ENCODE measurements at places on chromosomes 2 and 18.

- no peak overlapping the region for H3K27ac ChIP-seq
- H3K4me3 ChIP-seq: no peak overlapping the region
- H3K4me1 ChIP-seq: no peaks in the 10 kb centered on the region
- H3K27me3 ChIP-seq: peaks cover 12% of the 10 kb centered on the region
- H3K36me3 ChIP-seq: no peaks in the 10 kb centered on the region
Measured at GRCh38 chr2:112947374-112947773, 30.4 kb upstream of the IL36G start.

- H3K27me3 ChIP-seq: no peaks in the 10 kb centered on the region
- DNase-seq: no peak
- H3K36me3 ChIP-seq: no peaks in the 10 kb centered on the region
- H3K27ac ChIP-seq: no peak overlapping the region
Measured at GRCh38 chr2:85344356-85344954, 9.9 kb downstream of the RETSAT start.

DNA sequence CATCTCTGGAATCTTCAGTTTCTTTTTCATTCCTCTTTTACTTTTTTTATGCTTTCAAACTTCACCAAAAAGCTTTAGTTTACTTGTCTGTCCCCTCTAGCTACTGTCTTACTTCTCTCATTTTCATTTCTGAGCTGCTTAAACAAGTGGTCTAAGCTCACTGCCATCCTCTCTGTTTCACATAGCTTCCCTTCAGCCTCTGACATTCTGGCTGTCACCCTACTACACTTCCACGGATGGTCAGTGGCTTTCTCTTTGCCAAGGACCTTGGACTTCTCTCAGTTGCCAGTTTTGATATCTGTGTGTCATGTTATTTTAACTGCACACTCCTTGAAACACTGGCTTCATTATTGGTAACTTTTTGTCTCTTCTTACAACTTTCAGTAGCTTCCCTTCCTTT, 176.1 kb downstream of the IKZF2 start:
- no peaks in the 10 kb centered on the region for H3K36me3 ChIP-seq
- peaks cover 15% of the 10 kb centered on the region for H3K4me1 ChIP-seq
- no peak for DNase-seq

- H3K27ac ChIP-seq: no peak overlapping the region
- H3K27me3 ChIP-seq: no peaks in the 10 kb centered on the region
- H3K4me1 ChIP-seq: peaks cover 10% of the 10 kb centered on the region
- no peak for DNase-seq
Measured at GRCh38 chr2:132381376-132381775, 35.2 kb upstream of the GPR39 start.

GRCh38 chr18:55343396-55344073, 244.5 kb downstream of the TCF4 start:
- peaks cover 20% of the 10 kb centered on the region for H3K36me3 ChIP-seq
- no peaks in the 10 kb centered on the region for H3K27me3 ChIP-seq
- no peak for DNase-seq

- peak overlapping the region; percentile 34 for H3K27ac ChIP-seq
- no peaks in the 10 kb centered on the region for H3K4me1 ChIP-seq
- no peak for DNase-seq
- peaks cover 6% of the 10 kb centered on the region for H3K36me3 ChIP-seq
- no peaks in the 10 kb centered on the region for H3K27me3 ChIP-seq
- H3K4me3 ChIP-seq: peak overlapping the region; percentile 78
Measured at GRCh38 chr2:128026448-128027277, 1.2 kb downstream of the SAP130 start.

GRCh38 chr2:953975-954686, 3.5 kb downstream of the SNTG2 start:
- peaks cover 6% of the 10 kb centered on the region for H3K4me1 ChIP-seq
- H3K4me3 ChIP-seq: no peak overlapping the region
- H3K36me3 ChIP-seq: no peaks in the 10 kb centered on the region
- DNase-seq: peak; percentile 71
- no peaks in the 10 kb centered on the region for H3K27me3 ChIP-seq

- H3K27ac ChIP-seq: 0 out of 2 replicates have a peak overlapping the region, but pooled peaks have one; percentile 16
- peaks cover 2% of the 10 kb centered on the region for H3K4me1 ChIP-seq
- DNase-seq: no peak
- H3K36me3 ChIP-seq: no peaks in the 10 kb centered on the region
- H3K4me3 ChIP-seq: no peak overlapping the region
- no peaks in the 10 kb centered on the region for H3K27me3 ChIP-seq
Measured at GRCh38 chr2:202172439-202173211, 65.8 kb downstream of the SUMO1 start.

GRCh38 chr2:125310657-125311364, 1285.7 kb downstream of the CNTNAP5 start:
- no peaks in the 10 kb centered on the region for H3K36me3 ChIP-seq
- no peak for DNase-seq
- no peaks in the 10 kb centered on the region for H3K27me3 ChIP-seq
- H3K4me3 ChIP-seq: no peak overlapping the region

GRCh38 chr2:235263205-235264120, 230.4 kb upstream of the AGAP1 start:
- peak overlapping the region; percentile 28 for H3K4me3 ChIP-seq
- H3K36me3 ChIP-seq: no peaks in the 10 kb centered on the region
- peak; percentile 27 for DNase-seq

DNA sequence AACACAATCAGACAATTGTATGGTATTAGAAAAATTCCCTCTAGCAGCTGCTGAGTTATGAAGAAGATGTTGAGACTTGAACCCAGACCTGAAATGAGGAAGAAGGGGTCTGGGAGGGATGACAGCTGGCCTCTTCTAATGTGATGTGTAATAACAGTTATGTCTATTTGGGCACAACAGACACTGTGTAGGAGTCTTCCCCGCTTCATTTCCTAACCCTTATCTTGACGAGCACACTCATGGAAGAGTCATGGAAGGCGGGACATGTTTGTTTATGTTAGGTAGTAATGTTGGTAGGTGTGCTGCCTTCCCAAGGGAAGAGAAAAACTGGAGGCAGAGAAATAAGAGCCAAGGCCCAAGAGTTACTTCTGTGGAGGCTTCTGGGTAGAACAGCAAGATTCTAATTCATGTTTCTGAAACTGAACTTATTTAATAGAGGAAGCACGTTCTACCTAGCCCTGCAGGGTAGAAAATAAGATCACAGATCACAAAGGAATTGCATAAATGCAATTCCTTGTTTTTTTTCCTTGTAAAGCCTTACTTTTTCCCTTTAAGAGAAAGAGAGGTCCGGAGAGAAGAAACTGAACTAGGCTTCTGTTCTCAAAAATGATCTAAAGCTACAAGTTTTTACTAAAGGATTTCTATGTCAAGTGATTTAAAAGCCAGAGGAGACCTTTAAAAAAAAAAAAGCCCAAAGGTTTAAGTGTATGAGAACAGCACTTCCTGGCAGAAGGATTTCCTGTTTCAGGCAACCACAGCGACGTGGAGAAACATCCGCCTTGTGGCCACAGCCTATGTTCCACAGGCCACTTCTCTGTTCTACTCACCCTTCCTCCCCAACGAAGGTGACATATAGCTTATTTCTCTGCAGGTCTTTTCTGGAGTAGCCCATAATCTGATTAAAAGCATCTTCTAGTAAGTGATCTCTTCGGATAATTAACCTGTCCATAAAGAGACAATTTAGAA, 68.5 kb upstream of the STK17B start:
- no peak for DNase-seq
- no peaks in the 10 kb centered on the region for H3K27me3 ChIP-seq
- peaks cover 3% of the 10 kb centered on the region for H3K36me3 ChIP-seq
- H3K4me1 ChIP-seq: no peaks in the 10 kb centered on the region

- no peaks in the 10 kb centered on the region for H3K36me3 ChIP-seq
- DNase-seq: no peak
- no peak overlapping the region for H3K27ac ChIP-seq
- no peak overlapping the region for H3K4me3 ChIP-seq
Measured at GRCh38 chr2:121093692-121094091, 191.3 kb downstream of the TFCP2L1 start.

- no peaks in the 10 kb centered on the region for H3K27me3 ChIP-seq
- H3K4me3 ChIP-seq: no peak overlapping the region
- peak; percentile 65 for DNase-seq
- no peaks in the 10 kb centered on the region for H3K36me3 ChIP-seq
- H3K27ac ChIP-seq: peak overlapping the region; percentile 99
- H3K4me1 ChIP-seq: no peaks in the 10 kb centered on the region
Measured at GRCh38 chr2:99984799-99985515, 157.4 kb downstream of the AFF3 start.

GRCh38 chr2:70516596-70516995, 37.0 kb downstream of the TGFA start:
- H3K4me1 ChIP-seq: no peaks in the 10 kb centered on the region
- H3K27me3 ChIP-seq: no peaks in the 10 kb centered on the region
- H3K4me3 ChIP-seq: no peak overlapping the region
- DNase-seq: no peak
- no peaks in the 10 kb centered on the region for H3K36me3 ChIP-seq

- H3K27ac ChIP-seq: no peak overlapping the region
- no peaks in the 10 kb centered on the region for H3K27me3 ChIP-seq
- no peaks in the 10 kb centered on the region for H3K36me3 ChIP-seq
- no peaks in the 10 kb centered on the region for H3K4me1 ChIP-seq
Measured at GRCh38 chr2:74975016-74975415, 16.6 kb downstream of the POLE4 start.

GRCh38 chr2:119158563-119159347, at the start of gene C1QL2:
Gene C1QL2 (minus strand): TSS chr2:119158751. CDS start chr2:119158269, 482 bp downstream.
- no peaks in the 10 kb centered on the region for H3K36me3 ChIP-seq
- H3K4me1 ChIP-seq: no peaks in the 10 kb centered on the region
- peak; percentile 60 for DNase-seq
- H3K27ac ChIP-seq: no peak within 1 kb of the TSS

DNA sequence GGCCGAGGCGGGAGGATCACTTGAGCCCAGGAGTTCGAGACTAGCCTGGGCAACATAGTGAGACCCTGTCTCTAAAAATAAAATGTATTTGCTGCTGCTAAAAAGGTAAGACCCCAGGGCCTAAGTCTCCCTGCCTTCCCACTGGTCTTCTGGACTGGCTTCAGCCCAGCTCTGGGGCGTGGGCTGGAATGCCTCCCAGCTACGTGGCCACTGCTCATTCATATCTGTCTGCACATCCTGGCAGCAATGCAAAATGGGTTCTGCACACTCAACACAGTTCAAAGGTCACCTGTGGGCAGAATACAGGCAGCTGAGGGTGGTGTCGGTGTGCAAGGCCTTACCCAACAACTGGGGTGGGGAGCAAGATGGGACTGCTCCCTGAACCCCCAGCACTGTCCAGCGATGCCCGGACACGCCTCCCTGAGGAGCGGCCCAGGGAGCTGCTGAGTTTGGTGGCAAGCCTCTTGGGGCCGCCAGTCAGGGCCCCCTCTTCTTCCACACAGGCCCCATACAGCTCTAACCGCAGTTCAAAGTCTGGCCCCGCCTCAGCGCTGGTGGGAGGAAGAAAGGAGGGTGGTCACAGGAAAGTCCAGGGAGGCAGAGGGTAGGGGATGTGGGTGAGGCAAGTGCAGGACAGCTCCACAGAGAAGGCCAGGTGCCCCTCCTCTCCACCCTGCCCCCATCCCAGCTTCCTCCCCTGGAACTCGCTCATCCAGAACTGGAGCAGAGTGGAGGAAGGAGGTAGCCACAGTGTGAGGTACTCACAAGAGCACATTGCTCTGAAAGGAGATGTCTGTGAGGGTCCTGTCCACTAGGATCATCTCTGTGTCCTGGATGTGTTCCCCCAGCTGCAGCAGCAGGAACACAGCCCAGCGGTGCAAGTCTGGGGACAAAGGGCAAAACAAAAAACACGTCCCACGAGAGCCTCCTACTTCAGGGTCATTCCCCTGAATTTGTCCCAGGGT, 8.2 kb downstream of the WDR54 start:
- H3K4me3 ChIP-seq: no peak overlapping the region
- no peak for DNase-seq
- H3K4me1 ChIP-seq: no peaks in the 10 kb centered on the region
- H3K27ac ChIP-seq: no peak overlapping the region
- H3K36me3 ChIP-seq: peaks cover 57% of the 10 kb centered on the region

DNA sequence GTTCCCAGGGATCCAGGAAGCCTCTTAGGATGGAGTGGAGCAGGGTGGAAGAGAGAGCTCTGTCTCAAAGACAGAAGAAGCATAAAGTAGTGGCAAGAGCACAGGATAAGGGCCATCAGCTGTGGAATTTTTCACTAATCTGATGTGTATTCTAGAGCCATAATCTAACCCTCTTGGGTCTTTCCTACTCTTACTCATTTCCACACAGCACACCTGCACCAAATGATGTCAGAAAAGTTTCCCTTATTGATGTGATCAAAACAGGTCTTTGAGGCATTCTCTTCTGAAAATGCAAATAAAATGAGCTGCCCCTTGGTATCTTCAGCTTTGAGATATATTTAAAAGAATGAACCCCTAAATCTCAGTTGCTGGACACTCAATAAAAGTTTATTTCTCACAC, 415.1 kb upstream of the CHST9 start:
- DNase-seq: no peak
- no peaks in the 10 kb centered on the region for H3K36me3 ChIP-seq
- H3K4me1 ChIP-seq: no peaks in the 10 kb centered on the region
- H3K4me3 ChIP-seq: no peak overlapping the region
- H3K27ac ChIP-seq: no peak overlapping the region
- no peaks in the 10 kb centered on the region for H3K27me3 ChIP-seq

GRCh38 chr2:238920601-238921001, 72.7 kb downstream of the TWIST2 start:
- DNase-seq: no peak
- H3K4me1 ChIP-seq: no peaks in the 10 kb centered on the region
- no peak overlapping the region for H3K27ac ChIP-seq
- H3K27me3 ChIP-seq: no peaks in the 10 kb centered on the region

- no peaks in the 10 kb centered on the region for H3K27me3 ChIP-seq
- no peak for DNase-seq
- no peak overlapping the region for H3K4me3 ChIP-seq
- H3K4me1 ChIP-seq: peaks cover 39% of the 10 kb centered on the region
Measured at GRCh38 chr2:234994438-234995321, 42.9 kb downstream of the SH3BP4 start.

- no peaks in the 10 kb centered on the region for H3K27me3 ChIP-seq
- DNase-seq: no peak
- H3K36me3 ChIP-seq: no peaks in the 10 kb centered on the region
- H3K4me1 ChIP-seq: no peaks in the 10 kb centered on the region
Measured at GRCh38 chr2:39685126-39685525, 19.4 kb downstream of the TMEM178A start.

GRCh38 chr18:6521803-6522418, 107.2 kb upstream of the L3MBTL4 start:
- no peaks in the 10 kb centered on the region for H3K27me3 ChIP-seq
- H3K4me3 ChIP-seq: 0 out of 2 replicates have a peak overlapping the region, but pooled peaks have one; percentile 11
- H3K4me1 ChIP-seq: no peaks in the 10 kb centered on the region
- no peaks in the 10 kb centered on the region for H3K36me3 ChIP-seq
- no peak for DNase-seq
- no peak overlapping the region for H3K27ac ChIP-seq

DNA sequence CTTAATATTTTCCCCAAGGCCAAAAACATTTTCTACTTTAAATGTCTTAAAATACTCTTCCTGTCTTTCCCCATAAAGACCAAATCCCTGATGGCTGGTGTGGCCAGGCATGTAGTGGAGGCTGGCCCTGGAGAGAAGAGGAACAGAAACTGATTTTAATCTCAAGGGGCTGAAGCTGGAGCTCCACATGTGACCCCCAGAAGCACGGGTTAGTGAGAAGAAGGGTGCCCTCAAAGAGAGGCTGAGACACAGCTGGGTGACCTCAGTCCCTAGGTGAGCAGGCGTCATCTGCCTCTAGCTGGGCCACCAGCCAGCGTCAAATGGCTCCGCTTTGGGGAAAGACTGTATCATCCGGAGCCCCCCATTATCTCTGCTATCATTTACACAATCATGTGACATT, 19.3 kb upstream of the TMEM18 start:
- H3K27ac ChIP-seq: no peak overlapping the region
- H3K4me1 ChIP-seq: no peaks in the 10 kb centered on the region
- DNase-seq: no peak
- H3K27me3 ChIP-seq: no peaks in the 10 kb centered on the region

GRCh38 chr2:213490087-213490486, 205.8 kb downstream of the SPAG16 start:
- no peak overlapping the region for H3K27ac ChIP-seq
- no peaks in the 10 kb centered on the region for H3K36me3 ChIP-seq
- no peak for DNase-seq
- H3K4me3 ChIP-seq: no peak overlapping the region
- no peaks in the 10 kb centered on the region for H3K27me3 ChIP-seq
